ENCODE measurements at places on chromosomes 6 and 20. TPM values are rescaled to one million over a fixed set of nuclear protein-coding genes. Genes with fewer than 3 reads are reported as not detected.

DNA sequence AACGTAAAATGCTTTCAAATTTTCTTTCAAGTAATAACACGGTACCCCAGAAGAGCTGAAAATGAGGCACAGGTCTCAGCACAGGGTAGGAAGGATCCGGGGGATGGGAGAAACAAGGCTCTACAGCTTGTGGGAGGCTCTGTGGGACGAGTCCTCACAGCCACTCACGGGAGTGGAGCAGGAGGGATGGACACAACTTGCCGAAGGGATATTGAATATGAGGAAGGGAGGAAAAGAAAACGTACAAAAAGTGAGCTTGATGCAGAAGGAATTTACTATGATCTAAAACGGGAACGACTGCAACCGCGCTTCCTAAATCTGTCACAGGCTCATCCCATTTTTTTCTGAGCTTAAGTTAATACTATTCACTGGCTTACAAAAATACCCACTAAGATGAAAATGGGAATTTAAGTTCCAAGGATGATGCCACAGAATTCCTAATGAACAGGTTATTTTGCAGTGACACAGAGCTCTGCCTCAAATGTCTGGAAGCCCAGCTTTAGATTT is 72.9 kb downstream of the FYN start:
- no peak for DNase-seq
- no peaks in the 10 kb centered on the region for H3K4me1 ChIP-seq
- no peak overlapping the region for H3K27ac ChIP-seq
- no peaks in the 10 kb centered on the region for H3K36me3 ChIP-seq
- no peaks in the 10 kb centered on the region for H3K27me3 ChIP-seq

LTB gene
- total RNA-seq: 0.96 TPM

RING1 gene
- 20.6 TPM for total RNA-seq

BPIFB1 gene
- 1.0 TPM for total RNA-seq

DNA sequence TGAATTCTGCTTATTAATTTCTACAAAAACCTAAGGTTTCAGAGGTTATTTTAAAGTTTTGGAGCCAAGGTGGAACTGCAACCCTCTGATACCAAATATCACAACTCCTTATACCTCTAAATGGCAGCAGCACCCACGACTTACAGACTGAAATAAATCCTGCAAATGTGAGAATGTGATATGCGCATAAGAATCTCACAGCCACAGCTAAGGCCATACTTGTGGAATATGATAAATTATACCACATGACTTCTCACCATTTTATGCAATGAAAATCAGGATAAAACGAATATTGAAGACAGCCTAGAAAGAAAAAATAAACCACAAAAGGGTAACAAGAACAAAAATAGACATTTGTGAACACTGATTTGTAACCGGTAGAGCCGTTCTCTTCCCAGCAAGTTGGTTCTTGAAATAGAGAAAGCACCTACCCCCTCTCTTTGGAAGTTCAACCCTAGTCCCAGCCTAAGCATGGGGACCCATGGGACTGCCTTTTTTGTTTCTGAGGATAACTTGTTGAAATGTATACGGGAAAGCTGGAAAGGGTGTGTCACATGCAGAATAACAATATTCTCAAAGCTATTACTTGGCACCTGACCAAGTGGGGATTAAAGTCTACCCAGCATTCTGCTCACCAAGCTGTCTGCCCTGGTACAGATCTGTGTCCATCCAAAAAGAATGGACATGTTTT is 47.1 kb upstream of the MCM9 start:
- DNase-seq: no peak
- H3K27ac ChIP-seq: no peak overlapping the region
- no peaks in the 10 kb centered on the region for H3K36me3 ChIP-seq
- H3K4me3 ChIP-seq: no peak overlapping the region

CARMIL1 gene
- 23.6 TPM for total RNA-seq

All from breast epithelium (tissue), 4 donors.